Glomerular endothelial cell (primary cell): ENCODE measurements at places on chromosomes 7 and 10. TPM values are rescaled to one million over a fixed set of nuclear protein-coding genes. Genes with fewer than 3 reads are reported as not detected.

COBL gene
- total RNA-seq: not detected in 2 replicates

EN2 gene
- total RNA-seq: not detected in 2 replicates

C10orf95 gene
- total RNA-seq: not detected in 2 replicates

TMEM72 gene
- total RNA-seq: not detected in 2 replicates

PPP1R3A gene
- total RNA-seq: not detected in 2 replicates

CUBN gene
- total RNA-seq: 1.9 and 2.1 TPM in 2 replicates

OR2F2 gene
- total RNA-seq: 0.23 TPM in 1 of 2 replicates, not detected in the other

HOXA7 gene
- total RNA-seq: 12.5 and 17.7 TPM in 2 replicates

C10orf105 gene
- total RNA-seq: not detected in 2 replicates

AKR1D1 gene
- total RNA-seq: not detected in 2 replicates

C10orf143 gene
- total RNA-seq: 0.10 TPM in 1 of 2 replicates, not detected in the other

CFTR gene
- not detected in 2 replicates for total RNA-seq

CLIP2 gene
- total RNA-seq: 58.0 and 73.6 TPM in 2 replicates

RBP3 gene
- total RNA-seq: not detected in 2 replicates

TMEM270 gene
- not detected in 2 replicates for total RNA-seq

ADGRA1 gene
- total RNA-seq: not detected in 2 replicates

HTR5A gene
- total RNA-seq: not detected in 2 replicates

EPDR1 gene
- total RNA-seq: 18.1 and 21.3 TPM in 2 replicates

ACTL6B gene
- total RNA-seq: not detected in 2 replicates

TMEM213 gene
- total RNA-seq: not detected in 2 replicates

OR2A42 gene
- not detected in 2 replicates for total RNA-seq

CALML5 gene
- not detected in 2 replicates for total RNA-seq
